Putamen (tissue), 1 donor: ENCODE measurements at places on chromosomes 16 and 17.

- no peak for DNase-seq
Measured at GRCh38 chr16:4467916-4468315, 6.5 kb downstream of the NMRAL1 start.

DNA sequence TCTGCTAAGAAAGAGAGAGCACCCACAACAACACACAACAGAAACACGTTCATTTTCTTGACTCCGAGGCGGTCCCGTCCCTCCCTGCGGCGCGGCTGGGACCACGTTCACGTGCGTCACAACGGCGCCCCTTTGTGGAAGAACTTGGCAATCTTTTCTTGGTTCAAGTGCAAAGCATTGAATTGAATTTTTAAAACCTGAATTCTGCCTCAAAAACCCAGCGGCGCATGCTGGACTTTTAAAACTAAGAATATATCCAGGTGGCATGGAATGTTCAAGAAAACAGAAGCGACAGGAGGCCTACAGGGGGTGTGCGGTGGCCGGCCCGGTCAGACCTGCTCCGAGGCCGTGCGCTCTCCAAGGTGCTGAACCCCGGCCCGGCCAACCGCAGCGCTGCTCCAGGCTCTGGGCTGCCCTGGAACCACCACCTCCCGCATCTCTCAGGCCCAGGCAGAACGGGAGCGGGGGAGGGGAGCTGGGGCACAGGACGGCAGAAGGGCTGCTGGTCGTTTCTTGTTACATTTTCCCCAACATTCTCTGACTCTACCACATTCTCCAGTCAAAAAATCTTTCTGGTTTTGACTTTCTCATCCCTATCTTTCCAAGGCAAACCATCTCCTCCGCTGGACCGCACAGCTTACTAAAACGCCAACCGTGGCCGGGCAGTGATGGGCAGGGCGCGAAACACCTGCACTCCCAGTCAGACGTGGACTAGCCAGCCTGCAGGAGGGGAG is 3.4 kb upstream of the HEXD start:
- DNase-seq = peak; percentile 47

GRCh38 chr17:40490289-40490853 is 11.1 kb downstream of the TNS4 start:
- peak; percentile 77 for DNase-seq

DNA sequence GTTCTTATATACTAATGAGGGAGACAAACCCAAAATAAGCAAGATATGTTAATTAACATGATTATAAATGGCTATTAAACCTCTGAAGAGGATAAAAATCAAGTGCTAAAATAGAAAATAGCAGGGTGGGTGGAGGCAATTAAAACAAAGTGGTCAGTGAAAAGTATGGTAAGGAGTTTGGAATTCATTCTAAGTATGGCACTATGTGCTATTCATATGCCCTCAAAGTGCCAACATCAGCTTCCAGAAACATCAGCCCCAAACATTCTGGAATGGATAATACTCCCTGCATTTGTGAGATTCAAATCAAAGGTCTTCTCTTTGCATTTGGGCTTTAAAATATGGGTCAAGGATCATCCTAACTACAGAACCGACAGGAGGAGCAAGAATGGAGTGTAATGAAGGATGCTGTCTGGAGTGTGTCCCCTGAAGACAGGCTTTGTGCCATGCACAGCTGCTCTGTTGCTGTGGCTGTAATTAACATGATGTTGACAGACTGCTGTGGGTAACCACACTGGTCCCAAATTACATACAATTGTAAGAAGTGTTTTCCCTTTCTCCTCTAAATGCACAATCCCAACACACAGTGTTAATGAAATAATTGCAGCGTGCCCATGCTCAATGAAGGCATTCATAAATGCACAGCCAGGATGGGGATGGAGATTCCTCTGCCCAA is 93.1 kb downstream of the VAT1L start:
- DNase-seq = no peak

DNA sequence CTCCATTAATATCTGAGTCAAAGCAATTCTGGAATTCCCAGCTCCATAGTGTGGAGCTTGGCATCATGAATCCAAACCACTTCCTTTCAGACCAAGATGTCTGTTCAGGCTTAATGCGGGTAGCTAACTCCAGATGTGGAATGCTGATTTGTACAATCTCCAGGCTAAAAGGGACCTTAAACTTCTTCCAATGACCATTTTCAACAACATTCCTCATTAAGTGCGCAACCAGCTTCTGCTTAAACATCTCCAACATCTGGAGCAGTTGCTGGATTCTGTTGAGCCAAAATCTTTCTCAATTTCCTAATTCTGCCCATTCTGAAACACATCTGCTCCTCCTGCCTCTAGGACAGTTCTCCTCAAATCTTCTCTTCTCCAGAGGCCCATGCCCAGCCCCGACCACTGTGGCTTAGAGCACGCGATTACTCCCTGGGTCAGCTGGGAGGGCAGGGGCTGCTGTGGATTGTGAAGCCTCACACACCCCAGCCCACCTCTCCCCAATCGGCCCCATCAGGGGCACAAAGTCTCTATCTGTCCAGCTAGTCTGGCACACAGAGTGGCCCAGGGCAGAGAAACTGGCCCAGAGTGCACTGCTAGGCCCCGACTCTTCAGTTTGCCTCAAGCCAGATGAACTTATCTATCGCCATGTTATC is 36.2 kb downstream of the ASPA start:
- no peak for DNase-seq

DNA sequence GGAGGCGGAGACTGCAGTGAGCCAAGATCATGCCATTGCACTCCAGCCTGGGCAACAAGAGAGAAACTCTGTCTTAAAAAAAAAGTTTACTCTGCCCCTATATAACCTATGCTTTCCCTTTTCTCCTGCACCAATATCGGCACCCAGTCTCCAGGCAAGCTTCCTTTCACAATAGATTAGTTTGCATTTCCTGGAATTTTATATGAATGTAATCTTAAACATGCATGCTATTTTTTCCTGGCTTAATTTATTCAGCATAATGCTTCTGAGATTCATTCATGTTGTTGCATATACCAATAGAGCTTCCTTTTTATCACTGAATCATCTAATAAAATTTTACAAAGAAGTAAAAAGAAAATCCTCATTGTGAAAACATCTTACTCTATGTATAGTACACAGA is 59.4 kb downstream of the USP32 start:
- no peak for DNase-seq

- DNase-seq = no peak
Measured at GRCh38 chr17:18028114-18028951, 10.6 kb downstream of the ATPAF2 start.

DNA sequence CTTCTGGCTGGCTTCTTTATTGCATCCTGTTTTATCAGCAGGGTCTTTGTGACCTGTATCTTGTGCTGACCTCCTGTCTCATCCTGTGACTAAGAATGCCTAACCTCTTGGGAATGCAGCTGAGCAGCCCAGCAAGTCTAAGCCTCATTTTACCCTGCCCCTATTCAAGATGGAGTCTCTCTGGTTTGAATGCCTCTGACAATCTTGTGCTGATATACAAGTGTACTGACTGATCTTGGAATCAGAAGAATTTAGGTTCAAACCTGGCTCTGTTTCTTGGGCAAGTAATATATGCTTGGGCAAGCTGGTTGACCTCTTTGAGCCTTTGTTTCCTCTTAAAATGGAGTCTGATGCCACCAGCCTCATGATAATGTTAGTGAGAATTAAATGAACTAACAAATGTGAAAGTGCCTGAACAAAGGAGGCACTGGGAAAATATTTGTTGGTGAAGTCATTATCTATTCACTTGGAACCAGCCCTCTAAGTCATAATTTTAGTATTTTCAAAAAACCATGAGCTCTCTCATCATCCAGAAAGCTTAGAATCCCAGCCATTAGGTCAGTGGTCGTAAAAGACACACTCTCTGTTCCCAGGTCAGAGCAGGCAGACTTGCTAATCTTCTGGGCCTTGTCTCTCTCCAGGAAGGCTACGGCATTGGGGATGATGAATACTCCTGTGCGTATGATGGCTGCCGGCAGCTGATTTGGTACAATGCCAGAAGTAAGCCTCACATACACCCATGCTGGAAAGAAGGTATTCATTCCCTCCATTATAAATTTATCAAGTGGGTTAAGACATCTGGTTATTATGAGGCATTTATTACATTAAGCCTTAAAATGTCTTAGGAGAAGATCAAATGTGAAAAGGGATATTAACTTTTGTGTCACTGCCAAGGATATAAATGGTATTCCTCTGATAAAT is 18.1 kb upstream of the ARL2BP start:
- no peak for DNase-seq

- no peak for DNase-seq
Measured at GRCh38 chr16:9622268-9622667, 530.8 kb downstream of the HAPSTR1 start.

- no peak for DNase-seq
Measured at GRCh38 chr16:77169650-77170236, 21.2 kb upstream of the MON1B start.

DNA sequence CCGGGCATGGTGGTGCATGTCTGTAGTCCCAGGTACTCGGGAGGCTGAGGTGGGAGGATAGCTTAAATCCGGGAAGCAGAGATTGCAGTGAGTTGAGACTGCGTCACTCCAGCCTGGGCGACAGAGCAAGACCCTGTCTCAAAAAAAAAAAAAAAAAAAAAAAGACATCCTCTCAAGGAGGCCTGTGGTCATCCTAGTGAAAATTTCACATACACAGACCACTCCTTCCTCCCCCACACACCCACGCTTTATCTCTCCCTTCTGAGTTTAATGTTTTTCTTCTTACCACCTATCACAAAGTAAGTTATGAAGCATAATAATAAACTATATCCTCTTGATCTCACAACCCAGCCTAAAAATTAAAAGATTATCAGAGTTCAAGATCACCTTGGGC is 1.3 kb upstream of the NOL11 start:
- no peak for DNase-seq

- no peak for DNase-seq
Measured at GRCh38 chr17:5437721-5438317, 1.1 kb downstream of the C1QBP start.

DNA sequence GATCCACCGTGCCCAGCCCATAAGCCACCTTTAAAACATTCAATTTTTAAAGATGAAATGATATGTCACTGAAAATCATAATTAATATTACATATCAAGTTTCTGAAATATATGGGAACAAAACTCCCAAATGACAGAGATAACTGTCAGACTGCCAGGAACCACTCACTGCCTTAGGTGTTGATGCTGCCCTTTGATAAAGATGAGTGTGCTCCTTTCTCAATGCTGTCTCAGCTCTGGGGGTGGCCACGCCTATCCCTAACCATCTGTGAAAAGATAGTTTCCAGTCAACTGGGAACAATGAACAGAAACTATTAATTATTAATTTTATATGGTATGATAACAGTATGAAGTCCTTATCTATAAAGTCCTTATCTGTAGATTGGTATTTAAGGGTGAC is 177.7 kb downstream of the MYO1D start:
- no peak for DNase-seq

GRCh38 chr16:41439-42068 is 11.9 kb downstream of the POLR3K start:
- DNase-seq = no peak

- no peak for DNase-seq
Measured at GRCh38 chr17:81383504-81384421, 11.5 kb upstream of the BAHCC1 start.

GRCh38 chr17:1377334-1377733 is 22.7 kb downstream of the YWHAE start:
- DNase-seq = no peak

DNA sequence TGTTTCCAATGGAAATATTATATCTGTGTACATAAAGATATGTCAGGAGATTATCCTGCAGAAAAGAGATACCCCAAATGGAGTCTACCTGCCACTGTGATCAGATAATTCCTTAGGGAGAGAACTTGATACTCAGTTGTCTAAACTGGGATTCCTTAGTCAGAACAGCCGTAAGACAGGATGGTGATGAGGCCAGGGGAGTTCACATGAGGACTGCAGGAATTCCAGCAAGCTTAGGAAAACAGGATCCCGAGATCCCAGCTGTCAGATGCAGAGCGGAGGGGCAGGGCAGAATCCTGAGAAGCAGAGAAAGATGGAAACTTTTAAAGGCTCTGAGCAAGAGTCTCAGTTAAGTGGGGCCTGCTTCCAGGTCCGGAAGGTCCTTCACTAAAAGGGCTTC is 4.7 kb downstream of the KRABD2 start:
- DNase-seq = no peak

DNA sequence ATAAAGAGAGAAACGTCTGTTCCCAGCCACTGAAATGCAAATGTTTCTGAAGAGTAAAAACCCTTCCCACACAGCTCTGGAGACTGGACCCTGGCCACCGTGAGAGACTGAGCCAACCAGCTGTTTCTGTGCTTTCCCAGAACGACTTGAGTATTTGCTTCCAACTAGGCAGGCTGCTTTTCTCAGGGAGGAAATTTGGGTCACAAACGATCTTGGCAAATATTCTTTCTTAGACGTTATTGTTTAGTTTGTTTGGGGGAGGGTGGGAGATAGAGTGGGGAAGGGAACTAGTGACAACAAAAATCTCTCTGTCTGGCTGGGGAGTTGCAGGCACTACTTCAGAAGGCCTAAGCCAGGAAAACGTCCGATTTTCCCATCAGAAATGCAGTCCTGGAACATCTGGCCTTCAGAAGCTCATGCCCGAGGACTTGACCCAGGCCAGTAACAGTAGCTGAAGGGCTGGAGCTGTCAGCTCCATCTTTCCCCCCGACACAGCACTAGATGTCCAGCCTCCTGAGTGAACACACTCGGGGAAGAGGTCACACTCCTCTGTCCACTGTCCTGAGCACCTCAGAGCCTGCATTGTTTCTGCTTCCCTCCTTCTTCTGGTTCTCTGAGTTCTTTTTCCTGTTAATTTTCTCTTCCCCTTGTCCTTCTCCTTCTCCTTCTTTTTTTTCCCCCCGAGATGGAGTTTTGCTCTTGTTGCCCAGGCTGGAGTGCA is 4.0 kb downstream of the CCDC92B start:
- peak; percentile 37 for DNase-seq

- no peak for DNase-seq
Measured at GRCh38 chr17:77036136-77036840, 104.5 kb upstream of the SEC14L1 start.

DNA sequence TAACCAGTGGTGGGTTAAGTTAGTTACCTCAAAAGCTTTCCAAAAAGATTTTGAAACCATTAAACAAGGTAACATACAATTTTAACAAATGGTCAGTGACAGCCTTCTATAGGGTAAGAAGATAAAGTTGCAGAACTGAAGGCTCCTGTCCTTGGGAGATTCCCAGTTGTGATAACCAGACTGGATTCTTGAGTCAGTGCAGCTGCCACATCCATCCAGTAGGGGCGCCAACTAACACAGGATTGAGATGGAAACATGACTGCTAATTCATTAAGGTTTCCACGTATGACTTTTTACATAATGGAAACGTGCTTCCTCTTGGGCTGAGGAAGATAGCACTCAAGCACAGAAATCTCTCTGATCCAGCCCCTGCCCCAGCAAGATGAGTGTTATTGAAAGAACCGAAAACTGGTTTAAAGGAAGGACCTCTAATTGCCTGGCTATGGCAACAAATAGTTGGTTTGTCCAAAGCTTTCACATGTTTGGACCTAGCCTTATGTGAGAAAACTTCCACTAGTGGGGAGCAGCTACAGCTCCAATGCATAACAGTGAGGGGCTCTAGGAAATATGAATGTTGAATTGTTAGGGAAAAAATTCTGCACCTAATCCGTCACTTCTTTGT is 269.8 kb upstream of the MYOCD start:
- DNase-seq = no peak
